ENCODE measurements at places on chromosomes 12 and 14. TPM values are rescaled to one million over a fixed set of nuclear protein-coding genes. Genes with fewer than 3 reads are reported as not detected.

The RHOF gene
- 186 TPM for total RNA-seq

The TPPP2 gene
- not detected for total RNA-seq

The GALNT9 gene
- 7.1 TPM for total RNA-seq

The LTBR gene
- total RNA-seq, result 183 TPM

The POTEG gene
- total RNA-seq, result not detected

The PTGDR gene
- not detected for total RNA-seq

The LRTM2 gene
- total RNA-seq, result not detected

The SMCO2 gene
- total RNA-seq, result 0.13 TPM

The PXMP2 gene
- total RNA-seq, result 21.3 TPM

The SLCO1A2 gene
- total RNA-seq, result 0.07 TPM

The GLIPR1L2 gene
- total RNA-seq, result not detected

The GSG1 gene
- total RNA-seq, result 0.21 TPM

Measured in A549 treated with CpdA at 1 μM for 4 hours (cell line).